Epithelial cell of proximal tubule (primary cell): ENCODE measurements at places on chromosomes 5 and 9.

DNA sequence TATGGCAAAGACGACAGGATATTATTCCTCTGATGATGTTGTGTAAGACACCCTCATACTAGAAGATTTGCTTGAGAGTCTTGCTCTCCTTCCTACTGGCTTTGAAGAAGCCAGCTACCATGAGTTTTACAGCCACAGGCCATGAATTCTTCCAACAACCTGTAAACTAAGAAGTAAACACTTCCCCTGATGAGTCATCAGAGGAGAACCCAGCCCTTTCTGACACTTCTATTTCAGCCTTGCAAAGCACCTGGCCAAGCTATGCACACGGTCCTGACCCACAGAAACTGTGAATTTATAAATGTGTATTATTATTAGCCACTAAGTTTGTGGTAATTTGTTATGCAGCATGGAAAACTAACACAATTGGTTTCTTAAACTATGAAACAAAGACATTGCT lies 288.8 kb upstream of the ADAMTSL1 start:
- DNase-seq = peak; percentile 47

DNA sequence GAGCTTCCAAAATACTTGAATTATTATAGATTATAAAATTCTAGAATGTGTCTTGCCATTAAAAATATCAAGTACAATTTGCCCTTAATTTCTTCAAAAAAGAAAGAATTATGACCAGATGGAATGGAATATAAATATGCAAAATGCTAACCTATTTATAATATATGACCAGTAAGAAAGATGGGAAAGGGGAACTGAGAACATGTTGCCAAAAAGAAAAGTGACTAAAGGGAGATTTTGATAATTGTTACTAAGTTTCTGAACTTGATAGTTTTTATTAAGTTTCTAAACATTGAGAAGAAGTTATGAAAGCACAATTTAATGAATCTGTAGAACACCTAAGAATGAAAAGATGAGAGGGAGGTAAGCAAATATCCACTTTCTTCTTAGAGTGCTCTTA lies 188.4 kb upstream of the NR4A3 start:
- DNase-seq = no peak

- DNase-seq = no peak
These were observed 27.3 kb upstream of the GFPT2 start for GRCh38 chr5:180380441-180380840.

GRCh38 chr5:108375768-108376167 lies 6.1 kb downstream of the FBXL17 start:
- no peak for DNase-seq

- DNase-seq = no peak
These were observed 100.4 kb upstream of the DAP start for GRCh38 chr5:10861423-10861790.

GRCh38 chr5:136769093-136769492 lies 403.7 kb upstream of the TRPC7 start:
- DNase-seq = no peak

GRCh38 chr5:115979201-115980041 lies 17.1 kb downstream of the LVRN start:
- DNase-seq = no peak

DNA sequence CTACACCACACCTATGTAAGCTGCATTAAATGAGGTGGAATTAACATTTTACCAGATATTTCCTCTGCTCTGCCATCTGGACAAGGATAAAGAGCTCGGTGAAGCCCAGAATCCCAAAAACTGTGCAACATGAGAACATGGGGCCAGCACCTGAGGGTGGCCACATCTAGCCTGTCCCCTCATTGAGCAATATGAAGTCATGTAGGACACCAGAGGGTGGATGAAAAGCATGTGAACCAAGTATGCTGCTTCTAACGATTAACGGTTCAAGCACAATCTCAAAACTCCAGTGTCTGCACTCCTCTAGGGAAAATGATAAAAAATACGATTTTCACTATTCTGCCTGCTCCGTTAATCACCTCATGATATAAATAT lies 545.8 kb downstream of the EBF1 start:
- DNase-seq = no peak

DNA sequence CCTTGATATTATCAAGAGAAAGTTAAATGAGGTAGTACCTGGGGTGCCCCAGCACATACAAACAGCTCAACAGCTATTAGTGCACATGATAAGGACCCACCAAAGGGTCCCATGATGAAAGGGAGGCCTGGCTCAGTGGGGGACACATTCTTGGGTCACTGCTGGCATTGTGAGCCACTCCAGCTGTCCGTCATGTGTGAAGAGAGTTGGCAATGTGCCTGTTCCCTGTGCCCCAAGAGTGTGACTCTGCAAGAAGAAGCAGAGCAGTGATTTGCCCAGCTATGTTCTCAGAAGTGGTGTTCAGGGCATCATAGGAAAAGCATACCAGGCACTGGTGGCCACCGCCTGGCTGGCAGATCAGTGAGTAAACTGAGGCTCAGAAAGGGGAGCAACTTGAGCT lies 37.1 kb upstream of the TDRD7 start:
- DNase-seq = no peak
